Activated naive CD4-positive, alpha-beta T cell treated with anti-CD3 and anti-CD28 coated beads for 36 hours (primary cell): ENCODE measurements at places on chromosomes 5 and 9. TPM values are rescaled to one million over a fixed set of nuclear protein-coding genes. Genes with fewer than 3 reads are reported as not detected.

Gene SPINK4
- total RNA-seq, result not detected

- no peak for DNase-seq
Measured at GRCh38 chr9:121818016-121818661, 166.7 kb downstream of the DAB2IP start.

- peak; percentile 71 for DNase-seq
Measured at GRCh38 chr5:343461-344401, 22.2 kb downstream of the AHRR start.

DNA sequence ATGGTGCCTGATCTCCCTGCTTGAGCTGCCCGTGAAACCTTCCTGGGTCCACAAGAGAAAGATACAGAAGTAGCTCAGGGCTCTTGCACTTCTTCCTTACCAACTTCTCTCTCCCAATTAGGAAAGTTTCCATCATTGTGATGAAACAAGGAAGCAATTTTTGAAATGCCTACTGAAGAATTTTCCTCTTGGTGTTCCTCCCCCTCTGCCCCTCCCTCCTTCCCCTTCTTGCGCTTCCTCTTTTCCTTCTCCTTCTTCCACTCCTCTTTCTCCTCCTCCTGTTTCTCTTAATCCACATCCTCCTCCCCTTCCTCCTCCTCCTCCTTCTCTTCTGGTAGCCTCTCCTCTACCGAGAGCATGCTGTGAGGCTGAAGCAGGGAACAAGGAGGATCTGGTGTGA is 36.3 kb upstream of the OTULINL start:
- no peak for DNase-seq

Gene NIM1K
- total RNA-seq, result 0.57 TPM

DNA sequence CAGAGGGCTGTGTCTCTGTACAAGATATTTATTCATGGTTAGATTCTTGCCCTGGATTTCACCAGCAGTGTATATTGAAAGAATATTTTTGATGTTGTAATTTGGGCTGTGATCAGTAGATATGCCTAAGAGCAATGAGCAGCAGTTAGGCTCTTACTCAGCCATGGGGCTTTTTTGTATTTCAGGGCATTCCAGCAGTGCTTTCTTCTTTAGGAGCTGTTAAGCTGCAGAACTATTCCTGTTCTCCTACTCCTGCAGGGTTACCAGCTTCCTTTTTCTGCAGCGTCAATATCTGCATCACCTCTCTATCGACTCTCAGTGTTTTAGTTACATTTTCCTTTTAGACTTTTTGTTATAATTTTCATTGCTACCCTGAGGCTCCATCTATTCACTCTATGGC is 206.2 kb downstream of the SLCO4C1 start:
- no peak for DNase-seq

DNA sequence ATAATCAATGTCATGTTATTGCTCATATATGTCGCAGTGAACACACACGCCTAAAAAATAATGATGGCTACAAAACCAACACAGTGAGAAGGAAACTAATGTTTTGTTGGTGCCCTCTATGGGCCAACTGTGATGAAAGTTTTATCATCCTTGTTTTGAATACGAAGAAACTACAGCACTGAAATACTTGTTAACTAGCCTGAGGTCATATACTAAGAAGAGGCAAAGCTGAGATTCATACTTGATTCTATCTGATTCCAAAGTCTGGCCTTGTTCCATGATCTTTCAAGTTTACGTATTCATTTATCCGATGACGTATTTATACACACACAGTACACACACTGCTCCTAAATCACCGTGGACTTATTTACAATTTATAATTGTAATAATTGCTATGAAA is 16.1 kb upstream of the DRD1 start:
- no peak for DNase-seq

DNA sequence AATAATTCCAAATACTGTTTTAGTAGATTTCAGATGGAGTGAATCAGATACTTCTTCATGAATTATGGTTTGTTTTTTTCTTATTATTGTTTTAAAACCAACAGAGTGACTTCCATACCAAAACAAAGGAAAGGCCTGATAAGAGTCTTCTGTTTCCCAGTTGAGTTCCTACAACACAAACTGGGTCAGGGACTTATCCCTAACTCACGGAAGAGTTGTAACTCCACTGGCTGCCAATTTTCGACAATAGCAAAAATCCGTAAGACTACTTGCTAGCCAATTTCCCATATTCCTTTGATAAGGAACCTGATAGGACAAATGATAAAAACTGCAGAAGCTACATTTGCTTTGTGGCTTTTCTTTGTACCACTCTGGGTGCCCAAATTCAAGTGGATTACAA is 219.2 kb downstream of the AP3B1 start:
- no peak for DNase-seq

DNA sequence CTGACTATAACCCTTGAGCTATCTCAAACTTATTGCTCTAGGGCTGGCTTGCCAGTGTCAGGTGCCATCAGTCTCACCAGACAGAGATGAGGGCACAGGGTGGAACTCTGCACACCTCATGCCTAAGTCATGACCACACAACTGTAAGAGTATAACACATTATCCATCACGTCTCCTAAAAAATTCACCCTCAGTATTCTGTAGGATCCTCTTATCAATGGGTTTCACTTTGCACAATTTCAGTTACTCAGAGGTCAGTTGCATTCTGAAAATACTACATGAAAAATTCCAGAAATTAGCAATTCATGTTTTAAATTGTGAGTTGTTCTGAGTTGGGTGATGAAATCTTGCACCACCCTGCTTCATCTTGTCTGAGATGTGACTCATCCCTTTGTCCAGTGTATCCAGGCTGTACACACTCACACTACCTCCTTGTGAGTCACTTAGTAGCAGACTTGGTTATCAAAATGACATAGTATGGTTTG is 690.9 kb upstream of the CDH18 start:
- peak; percentile 4 for DNase-seq

Gene ADAMTS12
- total RNA-seq, result not detected

- no peak for DNase-seq
Measured at GRCh38 chr5:137372773-137373160, 126.4 kb downstream of the SPOCK1 start.

DNA sequence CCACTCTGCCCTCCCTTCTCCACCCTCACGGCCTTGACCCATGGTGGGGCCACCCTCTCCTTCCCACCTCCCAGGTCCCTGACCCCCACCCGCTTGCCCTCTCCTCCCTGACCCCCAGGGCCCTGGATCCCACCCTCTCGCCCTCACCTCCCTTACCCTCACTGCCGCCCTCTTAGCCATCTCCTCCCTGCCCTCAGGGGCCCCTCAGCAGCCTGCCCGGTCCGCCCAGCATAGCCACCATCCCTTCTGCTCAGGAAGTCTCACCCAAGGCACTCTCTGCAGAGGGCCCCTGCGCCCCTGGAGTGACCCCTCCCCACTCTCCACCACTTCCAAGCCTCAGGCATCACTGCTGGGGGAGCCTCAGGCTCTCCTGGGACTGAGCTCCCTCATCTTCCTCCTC is 66.3 kb downstream of the MRPL36 start:
- no peak for DNase-seq

Gene RAI14
- total RNA-seq, result 5.8 TPM

Gene NEK6
- 0.89 TPM for total RNA-seq
